ENCODE measurements at places on chromosomes 2 and 18. TPM values are rescaled to one million over a fixed set of nuclear protein-coding genes. Genes with fewer than 3 reads are reported as not detected.

DNA sequence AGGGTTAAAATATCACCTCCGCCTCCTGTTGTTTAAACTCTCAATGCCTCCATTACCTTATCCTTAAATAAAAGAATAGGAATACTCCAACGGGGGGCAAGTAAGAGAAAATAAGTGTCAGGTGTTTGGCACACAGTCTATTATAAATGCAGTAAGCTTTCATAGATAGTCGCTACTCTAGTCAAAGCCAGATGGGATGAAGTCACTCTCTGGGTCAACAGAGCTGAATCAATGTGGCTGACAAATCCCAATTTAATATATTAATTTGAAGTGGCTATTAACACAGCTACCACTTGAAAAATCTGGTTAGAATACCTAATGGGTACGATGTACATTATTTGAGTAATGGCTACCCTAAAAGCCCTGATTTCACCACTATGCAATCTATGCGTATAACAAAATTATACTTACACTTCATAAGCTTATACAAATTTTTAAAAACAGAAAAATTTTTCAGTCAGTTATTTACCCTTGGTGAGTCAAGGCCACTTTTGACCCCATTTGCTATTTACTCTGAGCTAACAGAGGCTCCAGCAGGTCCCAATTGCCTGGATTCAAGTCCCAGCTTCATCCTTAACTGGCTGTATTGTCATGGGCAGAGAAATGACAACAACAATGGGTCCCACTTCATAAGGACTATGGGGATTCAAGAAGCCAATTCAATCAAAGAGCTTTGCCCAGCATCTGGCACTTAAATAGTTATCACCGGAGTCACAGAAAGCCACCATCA lies 167.5 kb upstream of the PID1 start:
- no peak overlapping the region for H3K27ac ChIP-seq
- no peaks in the 10 kb centered on the region for H3K36me3 ChIP-seq
- DNase-seq, result no peak
- H3K4me3 ChIP-seq, result no peak overlapping the region

GRCh38 chr2:50752237-50752636 lies 279.7 kb downstream of the NRXN1 start:
- no peaks in the 10 kb centered on the region for H3K36me3 ChIP-seq
- DNase-seq, result no peak
- no peak overlapping the region for H3K27ac ChIP-seq
- no peaks in the 10 kb centered on the region for H3K4me1 ChIP-seq

DNA sequence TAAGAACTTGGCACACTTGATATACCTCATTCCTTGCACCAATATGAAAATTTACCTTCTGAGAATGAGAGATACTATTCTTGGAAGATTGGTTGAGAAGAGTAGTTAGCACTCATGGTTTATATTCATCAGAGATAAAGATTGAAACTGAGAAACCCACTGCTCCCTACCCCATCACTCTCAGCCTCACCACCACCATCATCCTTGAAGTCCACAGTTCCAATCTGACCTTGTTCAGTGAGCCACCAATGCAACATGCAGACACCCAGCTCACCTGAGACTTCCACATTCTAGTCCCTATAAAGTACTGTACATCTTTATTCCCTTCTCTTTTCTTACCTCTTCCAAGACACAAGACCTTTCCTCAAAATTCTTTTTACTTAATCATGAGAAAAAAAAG lies 869.0 kb downstream of the TRIB2 start:
- H3K4me1 ChIP-seq, result no peaks in the 10 kb centered on the region
- H3K27me3 ChIP-seq, result no peaks in the 10 kb centered on the region
- no peak overlapping the region for H3K27ac ChIP-seq
- H3K36me3 ChIP-seq, result no peaks in the 10 kb centered on the region

DNA sequence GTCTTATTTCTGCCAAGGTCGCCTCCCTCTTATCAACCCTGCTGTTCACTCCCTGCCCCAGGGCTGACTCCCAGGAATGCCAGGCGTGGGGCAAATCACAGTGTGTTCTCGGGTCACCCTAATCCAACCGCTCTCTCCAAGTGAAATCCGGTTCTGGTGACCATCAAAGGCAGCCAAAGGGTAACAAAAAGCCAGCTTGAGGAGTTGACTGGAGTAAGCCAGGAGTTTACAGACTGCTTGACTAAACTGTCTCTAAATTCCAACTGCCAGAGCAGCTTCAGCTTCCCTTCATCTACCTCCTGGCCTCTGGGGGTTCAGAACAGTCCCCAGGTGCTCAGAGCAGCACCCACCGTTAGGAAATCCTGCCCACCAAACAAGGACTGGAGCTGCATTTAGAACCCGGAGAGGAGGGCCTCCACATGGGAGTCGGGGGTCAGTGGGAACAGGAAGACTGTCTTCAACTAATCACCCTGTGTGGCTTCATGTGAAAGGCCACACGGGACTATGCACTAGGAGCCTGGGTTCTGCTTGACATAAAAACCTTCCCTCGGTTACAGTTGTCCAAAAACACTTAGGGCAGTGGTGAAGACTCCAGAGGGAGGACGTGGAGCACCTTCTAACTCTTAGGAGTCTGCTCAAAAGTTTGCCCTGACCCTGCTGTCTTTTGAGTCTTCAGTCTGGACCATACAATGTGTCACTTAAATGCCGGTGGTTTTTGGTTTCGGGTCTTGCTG lies 24.2 kb upstream of the MCFD2 start:
- H3K27ac ChIP-seq, result no peak overlapping the region
- H3K36me3 ChIP-seq, result no peaks in the 10 kb centered on the region

STARD6 gene
- not detected for polyA plus RNA-seq

DNA sequence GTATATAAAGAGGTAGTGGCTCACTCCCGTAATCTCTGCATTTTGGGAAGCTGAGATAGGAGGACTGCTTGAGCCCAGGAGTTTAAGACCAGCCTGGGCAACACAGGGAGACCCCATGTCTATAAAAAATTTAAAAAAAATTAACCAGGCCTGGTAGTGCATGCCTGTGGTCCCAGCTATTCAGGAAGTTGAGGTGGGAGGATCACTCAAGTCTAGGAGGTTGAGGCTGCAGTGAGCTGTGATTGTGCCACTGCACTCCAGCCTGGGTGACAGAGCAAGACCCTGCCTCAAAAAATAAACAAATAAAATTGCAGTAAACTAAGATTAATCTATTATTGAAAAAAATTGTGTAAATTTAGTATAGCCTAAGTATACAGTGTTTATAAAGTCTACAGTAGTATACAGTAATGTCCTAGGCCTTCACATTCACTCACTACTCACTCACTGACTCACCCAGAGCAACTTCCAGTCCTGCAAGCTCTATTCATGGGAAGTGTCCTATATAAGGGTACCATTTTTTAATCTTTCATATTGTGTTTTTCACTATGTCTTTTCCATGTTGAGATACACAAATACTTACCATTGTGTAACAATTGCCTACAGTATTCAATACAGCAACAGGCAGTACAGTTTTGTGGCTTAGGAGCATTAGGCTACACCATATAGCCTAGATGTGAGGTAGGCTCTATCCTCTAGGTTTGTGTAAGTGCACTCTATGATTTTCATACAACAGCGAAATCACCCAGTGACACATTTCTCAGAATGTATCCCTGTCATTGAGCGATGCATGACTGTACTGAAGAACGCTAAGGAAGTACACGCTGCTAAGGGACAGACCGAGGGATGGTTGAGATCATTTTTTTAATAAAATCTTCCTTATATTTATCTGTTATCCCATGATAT lies 10.4 kb upstream of the MAP4K3 start:
- H3K27me3 ChIP-seq, result no peaks in the 10 kb centered on the region
- H3K36me3 ChIP-seq, result no peaks in the 10 kb centered on the region
- no peak overlapping the region for H3K27ac ChIP-seq
- no peak for DNase-seq
- H3K4me3 ChIP-seq, result no peak overlapping the region
- H3K4me1 ChIP-seq, result no peaks in the 10 kb centered on the region

CCDC178 gene
- 1.6 TPM for polyA plus RNA-seq

- peak; percentile 33 for DNase-seq
- no peaks in the 10 kb centered on the region for H3K27me3 ChIP-seq
- H3K36me3 ChIP-seq, result no peaks in the 10 kb centered on the region
- peaks cover 19% of the 10 kb centered on the region for H3K4me1 ChIP-seq
- no peak overlapping the region for H3K4me3 ChIP-seq
- no peak overlapping the region for H3K27ac ChIP-seq
These were observed 84.5 kb upstream of the NOSTRIN start for GRCh38 chr2:168717790-168718502.

DNA sequence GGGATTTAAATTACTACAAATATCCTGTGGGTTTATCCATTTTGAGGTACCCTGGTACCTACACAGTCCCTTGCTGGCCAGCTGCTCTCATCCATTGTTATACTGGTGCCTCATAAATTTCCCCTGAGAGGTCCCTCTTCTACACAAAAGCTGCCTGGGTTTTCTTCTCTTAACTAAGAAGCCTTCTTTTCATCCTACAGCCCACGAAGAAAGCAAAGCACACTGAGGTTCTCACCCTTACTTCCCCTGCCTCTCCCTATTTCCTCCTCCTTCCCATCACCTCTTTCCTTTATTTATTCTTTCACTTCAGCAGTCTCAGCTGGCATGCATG lies 154.9 kb downstream of the CSRNP3 start:
- no peak overlapping the region for H3K27ac ChIP-seq
- peaks cover 18% of the 10 kb centered on the region for H3K4me1 ChIP-seq
- H3K36me3 ChIP-seq, result no peaks in the 10 kb centered on the region
- no peak overlapping the region for H3K4me3 ChIP-seq
- no peak for DNase-seq
- peaks cover 2% of the 10 kb centered on the region for H3K27me3 ChIP-seq
